ENCODE measurements at places on chromosomes 3 and 15. TPM values are rescaled to one million over a fixed set of nuclear protein-coding genes. Genes with fewer than 3 reads are reported as not detected.

Gene DNAJC13
- 68.3 TPM for total RNA-seq

Gene TRIM42
- not detected for total RNA-seq

DNA sequence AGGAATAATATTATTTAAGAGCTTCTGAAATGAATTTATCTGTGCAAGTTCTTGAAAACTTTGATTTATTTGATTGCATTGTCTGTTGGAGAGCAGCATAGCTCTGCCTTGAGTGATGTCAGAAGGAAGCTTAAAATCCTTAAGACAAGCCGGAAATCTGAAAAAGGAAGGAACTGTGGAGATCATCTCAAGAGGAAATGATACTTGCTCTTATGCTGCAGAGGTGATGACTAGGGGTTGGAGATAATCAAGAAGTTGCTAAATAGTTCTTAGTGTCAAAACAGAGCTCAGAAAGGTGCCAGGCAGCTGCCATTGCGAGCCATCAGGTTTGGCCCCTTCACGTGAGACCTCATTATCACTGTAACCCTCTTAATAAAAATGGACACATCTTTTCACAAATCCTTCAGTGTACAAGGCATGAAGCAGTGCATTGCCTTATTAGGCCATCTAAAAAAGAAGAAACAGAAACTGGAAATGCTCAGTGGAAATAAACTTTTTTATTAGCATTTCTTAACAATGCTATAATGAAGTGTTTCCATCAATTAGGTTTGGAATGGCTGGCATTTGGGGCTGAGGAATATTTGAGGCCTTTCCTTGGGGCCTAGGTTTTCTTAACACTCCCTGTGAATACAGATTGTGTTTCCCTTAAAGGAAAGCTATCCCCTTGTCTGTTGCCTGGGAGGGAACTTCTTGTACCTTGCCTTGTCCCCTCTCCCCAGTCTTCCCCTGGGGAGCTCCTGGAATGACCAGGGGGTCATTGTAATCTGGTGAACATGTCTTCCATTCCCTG lies 34.5 kb upstream of the VILL start:
- DNase-seq, result no peak

- DNase-seq, result no peak
These were observed 85.7 kb upstream of the PRR20G start for GRCh38 chr3:127373441-127374085.

GRCh38 chr3:42892807-42893206 lies 13.1 kb upstream of the ZNF662 start:
- no peak for DNase-seq

DNA sequence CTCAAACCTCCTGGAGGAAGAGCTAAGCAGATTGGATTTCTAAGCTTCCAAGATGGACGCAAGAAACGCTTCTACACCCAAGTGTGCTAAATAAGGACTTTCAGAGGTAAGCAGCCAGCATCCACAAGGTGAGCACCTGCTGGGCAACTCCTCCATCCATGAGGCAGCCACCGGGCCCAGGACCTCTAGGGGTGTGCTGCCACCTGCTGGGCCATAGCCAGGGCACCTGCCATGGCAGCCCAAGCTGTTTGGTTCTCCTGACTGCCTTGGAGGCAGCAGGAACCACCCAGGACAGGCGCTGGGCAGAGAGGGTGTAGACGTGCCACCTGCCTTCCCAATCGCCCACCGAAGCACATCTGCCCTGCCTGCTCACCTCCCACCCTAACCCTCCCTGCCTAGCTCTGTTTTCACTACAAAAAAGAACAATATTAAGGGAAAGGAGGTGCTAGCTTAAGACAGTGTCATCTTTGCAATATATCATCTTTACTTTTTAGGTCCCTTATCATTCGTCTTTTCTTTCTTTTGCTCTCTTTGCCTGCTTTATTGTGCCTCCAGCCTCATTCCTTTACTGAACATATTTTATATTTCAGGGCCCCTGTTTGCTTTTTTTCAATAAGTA lies 12.9 kb downstream of the C15orf62 start:
- DNase-seq, result peak; percentile 78

DNA sequence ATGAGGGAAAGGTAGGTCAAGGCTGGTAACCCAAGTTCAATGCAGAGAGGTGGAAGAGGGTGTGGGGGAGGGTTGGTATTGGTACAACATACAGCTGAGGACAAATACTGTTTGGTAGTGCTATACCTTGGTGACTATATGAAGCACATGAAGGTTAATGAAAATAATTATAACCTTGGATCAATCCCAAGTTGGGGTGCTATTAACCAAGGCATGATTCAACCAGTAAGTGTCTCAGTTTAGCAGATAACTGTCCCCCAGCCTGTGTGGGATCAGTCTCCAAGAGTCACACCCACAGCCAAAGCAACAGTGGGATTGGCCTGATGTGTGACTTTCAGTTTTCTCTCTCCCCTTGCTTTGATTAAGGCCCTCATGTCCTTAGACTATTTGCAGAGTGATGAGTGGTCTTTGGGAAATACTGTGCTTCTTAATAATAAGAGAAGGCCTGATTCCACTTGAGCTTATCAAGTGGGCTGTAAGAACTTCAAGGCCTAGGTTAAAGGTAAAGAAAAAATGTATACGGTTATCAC lies 80.8 kb downstream of the EOMES start:
- DNase-seq, result no peak

DNA sequence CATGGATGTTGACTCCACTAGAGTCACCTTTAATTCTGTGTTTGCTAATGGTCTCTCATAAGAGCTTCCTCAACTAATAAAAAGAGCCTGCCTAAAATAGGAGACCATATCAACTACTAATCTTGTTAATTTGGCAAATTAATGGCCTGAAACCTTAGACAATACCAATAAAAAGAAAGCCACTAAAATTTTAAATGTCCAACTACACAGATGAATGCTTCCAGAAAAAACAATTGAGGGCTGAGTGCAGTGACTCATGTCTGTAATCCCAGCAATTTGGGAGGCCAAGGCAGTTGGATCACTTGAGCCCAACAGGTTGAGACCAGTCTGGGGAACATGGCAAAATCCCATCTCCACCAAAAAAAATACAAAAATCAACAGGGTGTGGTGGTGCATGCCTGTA lies 230.9 kb downstream of the NSUN3 start:
- no peak for DNase-seq

- no peak for DNase-seq
These were observed 1029.3 kb upstream of the CFAP20DC start for GRCh38 chr3:60079076-60079475.

DNA sequence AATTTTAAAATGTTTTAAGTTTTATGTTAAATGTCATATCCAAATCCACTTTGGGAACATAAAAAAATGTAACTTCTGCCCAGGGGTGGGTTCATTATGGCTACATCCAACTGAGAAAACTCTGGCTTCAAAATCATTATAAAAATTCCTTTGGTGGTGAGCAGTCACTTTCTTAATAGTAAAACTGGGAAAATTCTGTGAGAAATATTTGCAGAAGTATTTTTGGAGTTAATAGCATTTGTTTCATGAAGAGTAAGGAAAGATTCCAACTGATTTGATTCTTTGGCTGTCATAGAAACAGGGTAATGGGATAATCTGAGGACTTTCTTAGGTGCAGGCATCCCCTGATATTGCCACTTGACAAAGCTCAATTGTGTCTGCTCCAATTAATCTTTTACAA lies 38.8 kb downstream of the CPA3 start:
- DNase-seq, result no peak

GRCh38 chr3:189094539-189094938 lies 77.2 kb upstream of the TPRG1 start:
- DNase-seq, result no peak

Gene TRAT1
- total RNA-seq, result 0.96 TPM

Gene RNU5B-1
- not detected for total RNA-seq

GRCh38 chr3:153162513-153163392 lies 727 bp downstream of the RAP2B start:
- no peak for DNase-seq

Gene CYP19A1
- total RNA-seq, result 0.34 TPM
